Left lung (tissue), 14 donors: ENCODE measurements at places on chromosomes 1 and 21. TPM values are rescaled to one million over a fixed set of nuclear protein-coding genes. Genes with fewer than 3 reads are reported as not detected.

- no peak for DNase-seq
Observed at GRCh38 chr1:244344001-244344400, 107.7 kb downstream of the ADSS2 start.

The RNPC3 gene
- polyA plus RNA-seq = 59.6 TPM

DNA sequence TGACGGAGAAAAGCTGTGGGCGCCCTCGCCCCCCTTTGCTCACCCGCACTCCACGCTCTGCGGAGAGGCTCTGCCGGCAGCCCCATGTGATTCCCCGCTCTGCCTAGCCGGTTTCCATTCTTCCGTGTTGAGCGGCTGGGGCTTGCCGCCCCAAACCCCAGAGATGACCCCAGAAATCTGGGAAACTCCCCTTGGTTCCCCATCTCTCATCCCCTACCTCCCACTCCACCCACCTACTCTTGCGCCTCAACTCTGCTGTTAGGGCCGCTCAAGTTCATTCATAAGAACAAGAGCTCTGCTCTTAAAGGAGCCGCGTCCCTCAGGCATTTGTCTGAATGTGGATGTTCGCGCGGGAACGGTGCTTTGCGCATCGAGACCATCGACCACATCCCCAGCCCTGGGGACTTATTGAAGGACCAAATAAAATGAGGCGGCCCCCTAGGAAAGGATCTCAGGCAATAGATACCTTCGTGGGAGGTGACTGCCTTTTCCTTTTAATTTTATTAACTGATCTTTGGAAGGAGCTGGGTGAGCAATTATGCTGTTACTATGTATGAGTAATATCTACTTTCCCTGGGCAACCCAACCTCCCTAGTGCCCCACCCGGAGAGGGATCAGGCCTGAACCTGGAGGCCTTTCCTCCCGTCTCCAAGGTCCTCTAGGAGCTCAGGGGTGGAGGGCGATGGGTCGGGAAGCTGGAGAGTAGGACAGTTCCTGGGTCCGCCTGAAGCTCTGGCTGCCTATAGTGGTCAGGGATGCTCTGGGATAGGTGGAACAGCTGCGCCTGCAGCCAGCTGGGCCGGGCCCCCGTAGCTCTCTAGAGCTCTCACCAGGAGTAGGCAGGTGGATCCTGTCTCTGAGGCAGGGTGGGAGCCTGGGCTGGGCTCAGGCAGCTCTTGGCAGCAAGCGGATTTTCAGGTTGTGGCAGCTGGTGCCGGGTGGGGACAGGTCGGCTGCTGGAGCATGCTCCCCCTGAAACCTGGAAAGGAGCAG lies 898 bp downstream of the MFSD2A start:
- no peak for DNase-seq

The POGZ gene
- 114 TPM for polyA plus RNA-seq

GRCh38 chr21:41762753-41763152 lies 4.1 kb downstream of the RIPK4 start:
- no peak for DNase-seq

The CACNA1S gene
- 0.12 TPM for polyA plus RNA-seq

The HES2 gene
- polyA plus RNA-seq = 0.15 TPM

The GPR157 gene
- 26.0 TPM for polyA plus RNA-seq

GRCh38 chr1:72482736-72483413 lies 200.5 kb upstream of the NEGR1 start:
- no peak for DNase-seq

The RBM11 gene
- polyA plus RNA-seq = 5.2 TPM

The PKN2 gene
- polyA plus RNA-seq = 122 TPM

The SCCPDH gene
- 41.8 TPM for polyA plus RNA-seq

GRCh38 chr1:40773748-40774265 lies 9.8 kb upstream of the KCNQ4 start:
- no peak for DNase-seq

GRCh38 chr1:24913274-24913604 lies 16.8 kb downstream of the RUNX3 start:
- no peak for DNase-seq

The S100A4 gene
- 24.6 TPM for polyA plus RNA-seq

The PTPN7 gene
- 1.0 TPM for polyA plus RNA-seq

DNA sequence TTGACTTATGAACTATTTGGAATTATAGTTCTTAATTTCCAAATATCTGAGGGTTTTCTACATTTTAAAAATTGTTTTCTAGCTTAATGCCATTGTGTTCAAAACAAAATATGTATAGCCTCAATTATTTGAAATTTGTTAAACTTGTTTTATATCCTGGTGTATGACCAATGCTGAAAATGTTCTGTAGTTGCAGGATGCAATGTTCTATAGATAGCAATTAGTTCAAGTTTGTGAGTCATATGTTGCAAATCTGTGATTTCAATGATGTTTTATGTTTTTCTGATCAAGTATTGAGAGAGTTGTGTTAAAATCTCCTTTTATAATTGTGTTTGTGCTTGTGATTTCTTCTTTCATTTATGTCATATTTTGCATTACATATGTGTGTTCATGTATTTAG lies 517.5 kb downstream of the ADGRL2 start:
- DNase-seq = no peak

The DNAJC6 gene
- polyA plus RNA-seq = 3.3 TPM

- no peak for DNase-seq
Observed at GRCh38 chr1:247471445-247472016, 13.6 kb upstream of the OR2B11 start.

DNA sequence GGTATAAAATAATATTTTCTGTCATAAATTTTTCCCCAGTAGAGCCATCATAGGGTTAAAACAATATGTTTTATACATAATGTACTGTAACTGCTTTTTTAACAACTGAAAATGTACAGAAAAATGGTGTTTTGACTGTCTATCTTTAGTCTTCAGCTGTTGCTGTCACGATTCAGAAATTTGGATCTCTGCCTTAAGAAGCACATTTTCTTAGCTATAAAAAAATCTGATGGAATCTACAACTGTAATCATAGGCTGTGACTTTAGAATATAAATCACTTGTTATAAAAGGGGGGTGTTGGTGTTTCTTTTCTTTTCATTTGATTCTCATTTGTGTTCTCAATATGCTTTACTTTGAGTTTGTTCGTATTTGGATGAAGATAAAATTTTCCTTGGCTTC lies 187.5 kb downstream of the PDE4B start:
- DNase-seq = peak; percentile 17

DNA sequence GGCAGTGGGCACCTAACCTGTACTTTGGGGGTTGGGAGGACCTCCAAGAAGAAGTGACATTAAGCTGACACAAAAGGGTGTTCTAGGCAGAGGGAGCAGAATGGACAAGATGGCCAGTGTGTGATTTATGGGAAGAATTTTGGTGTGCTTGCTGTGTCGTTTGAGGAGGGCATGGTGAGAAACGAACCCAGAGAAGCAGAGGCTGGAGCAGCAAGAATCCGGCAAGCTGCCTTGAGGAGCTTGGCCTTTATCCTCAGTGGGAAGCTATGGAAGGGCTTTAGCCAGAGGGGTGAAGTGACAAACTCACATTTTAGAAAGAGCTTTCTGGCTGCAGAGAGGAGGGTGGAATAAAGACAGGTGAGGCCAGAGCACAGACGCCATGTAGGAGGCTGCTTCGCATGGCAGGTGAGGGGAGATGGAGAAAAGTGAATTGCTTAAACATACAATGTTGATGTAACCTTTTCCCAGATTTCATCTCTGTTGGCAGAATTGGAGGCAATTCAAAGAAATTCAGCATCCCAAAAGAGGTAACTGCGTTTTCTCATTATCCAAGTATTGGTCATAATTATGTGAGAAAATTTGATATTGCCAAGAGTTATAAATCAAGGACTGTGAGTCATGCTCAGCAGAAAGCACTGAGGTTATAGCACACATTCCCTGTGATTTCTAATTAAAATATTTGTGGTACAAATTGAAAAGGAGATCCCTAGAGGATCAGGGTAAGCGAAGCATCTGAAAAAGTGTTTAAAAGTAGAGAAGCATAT lies 26.5 kb downstream of the TRIM45 start:
- DNase-seq = no peak

DNA sequence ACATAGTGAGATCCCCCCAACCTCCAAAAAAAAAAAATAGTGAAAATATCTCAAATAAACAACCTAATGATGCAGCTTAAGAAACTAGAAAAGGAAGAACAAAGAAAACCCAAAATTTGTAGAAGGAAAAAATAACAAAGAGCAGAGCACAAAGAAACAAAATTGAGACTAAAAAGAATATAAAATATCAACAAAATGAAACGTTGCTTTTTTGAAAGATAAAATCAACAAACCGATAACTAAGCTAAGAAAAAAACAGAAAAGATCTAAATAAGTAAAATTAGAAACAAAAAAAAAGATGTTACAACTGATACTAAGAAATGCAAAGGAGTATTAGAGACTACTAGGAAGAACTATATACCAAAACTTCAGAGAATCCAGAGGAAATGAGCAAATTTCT lies 139.3 kb upstream of the PALMD start:
- no peak for DNase-seq
